AG09309 (cell line): ENCODE measurements at places on chromosomes 2 and 18.

GRCh38 chr2:6972067-6972710 lies 55.0 kb downstream of the RNF144A start:
- no peak for DNase-seq

GRCh38 chr2:239120664-239121063 lies 272.8 kb downstream of the TWIST2 start:
- DNase-seq: no peak

DNA sequence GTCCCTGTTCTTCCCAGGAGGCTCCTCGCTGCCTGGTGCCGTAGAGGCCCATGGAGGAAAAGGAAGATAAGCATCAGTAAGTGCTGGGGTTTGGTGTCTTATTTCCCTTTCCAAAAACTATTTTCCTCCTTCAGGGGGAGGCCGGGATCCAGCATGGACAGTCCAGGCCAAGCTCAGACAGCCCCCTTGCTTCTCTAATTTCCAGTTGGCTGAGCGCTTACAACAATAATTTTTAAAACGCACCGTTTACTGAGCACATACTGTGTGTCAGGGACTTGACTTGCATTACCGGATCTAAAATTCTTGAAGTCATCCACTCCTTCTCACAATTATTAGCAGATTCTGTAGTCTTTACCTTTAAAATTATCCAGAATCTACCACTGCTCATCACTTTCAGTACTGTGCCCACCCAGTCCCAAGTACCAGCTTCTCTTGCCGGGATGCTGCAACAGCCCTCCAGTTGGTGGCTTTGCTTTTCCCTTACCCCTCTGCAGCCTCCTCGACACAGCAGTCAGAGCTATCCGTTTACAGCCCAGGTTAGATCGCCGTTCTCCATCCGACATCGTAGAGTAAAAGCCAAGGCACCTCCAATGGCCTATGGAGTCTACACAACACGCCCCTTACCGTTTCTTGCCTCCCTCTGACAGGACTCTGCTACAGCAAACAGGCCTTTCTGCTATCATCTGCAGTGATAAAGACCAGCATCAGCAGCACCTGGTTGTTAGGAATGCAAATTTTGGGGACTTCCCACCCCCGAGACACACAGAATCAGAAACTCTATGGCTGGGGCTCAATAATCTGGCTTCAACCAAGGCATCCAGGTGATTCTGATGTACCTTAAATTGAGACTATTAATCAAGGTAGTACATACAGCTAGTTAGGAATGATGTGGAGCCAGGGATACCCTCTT lies 75.2 kb upstream of the TSPYL6 start:
- DNase-seq: no peak

GRCh38 chr2:11862049-11862448 lies 115.6 kb downstream of the LPIN1 start:
- no peak for DNase-seq

- no peak for DNase-seq
Measured at GRCh38 chr2:136189221-136189782, 71.4 kb upstream of the CXCR4 start.

- DNase-seq: no peak
Measured at GRCh38 chr2:19261061-19261460, 97.4 kb downstream of the OSR1 start.

GRCh38 chr2:100606726-100607343 lies 44.0 kb downstream of the PDCL3 start:
- DNase-seq: no peak

GRCh38 chr2:95166065-95166763 lies 605 bp downstream of the ZNF2 start:
- no peak for DNase-seq

DNA sequence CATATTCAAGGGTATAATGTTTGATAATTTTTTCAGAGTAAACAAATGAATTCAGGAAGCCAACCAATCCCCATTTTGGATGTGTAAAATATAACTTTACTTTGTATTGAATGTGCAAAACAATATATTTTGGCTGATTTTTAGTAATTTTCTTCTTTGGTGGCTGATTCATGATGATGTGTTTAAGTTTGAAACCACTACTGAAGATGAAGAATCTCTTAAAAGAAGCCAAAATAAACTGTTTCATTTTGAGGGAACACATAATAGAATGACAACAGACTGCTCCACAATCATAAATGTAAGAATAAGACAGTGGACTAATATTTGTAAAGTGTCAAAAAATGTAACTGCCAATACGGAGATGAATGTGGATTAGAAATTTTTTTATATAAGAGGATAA lies 52.5 kb upstream of the TRIM43 start:
- no peak for DNase-seq

GRCh38 chr18:78995740-78996395 lies 16.2 kb downstream of the SALL3 start:
- DNase-seq: no peak

DNA sequence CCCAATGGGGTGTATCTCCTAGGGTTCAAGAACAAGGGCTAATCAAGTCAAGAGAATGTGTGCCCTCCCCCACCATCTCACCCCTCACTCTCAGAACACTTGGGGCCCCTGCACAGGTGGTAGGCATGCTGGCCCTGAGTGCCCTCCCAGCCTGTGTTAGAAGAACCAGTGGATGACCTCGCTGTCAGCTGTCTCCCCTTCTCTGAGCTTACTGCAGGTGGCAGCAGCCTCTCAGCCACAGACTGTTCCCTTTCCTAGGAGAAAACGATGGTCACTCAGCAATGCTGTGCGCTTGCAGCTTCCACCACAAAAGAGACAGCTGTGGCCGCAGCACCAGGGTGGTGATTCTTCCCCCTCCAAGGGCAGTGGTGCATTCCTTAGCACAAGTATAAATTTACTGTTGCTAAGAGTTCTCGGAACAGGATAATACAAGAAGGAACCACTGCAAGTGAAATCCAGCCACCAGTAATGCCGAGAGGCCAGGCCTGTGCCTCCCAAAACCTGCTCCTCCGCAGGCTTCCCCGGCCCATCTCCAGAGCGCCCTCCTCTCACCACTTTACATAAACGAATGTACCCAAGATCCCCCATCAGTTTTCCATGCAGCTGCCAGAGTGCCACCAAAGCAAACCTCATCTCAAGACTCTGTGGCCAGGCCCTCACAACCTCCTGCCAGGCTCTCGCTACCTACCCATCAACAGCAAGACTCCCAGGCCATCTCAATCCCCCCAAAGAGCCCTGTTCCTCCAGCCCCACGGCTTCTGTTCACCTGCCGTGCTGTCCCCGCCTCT lies 935 bp upstream of the RAMP1 start:
- peak; percentile 67 for DNase-seq

DNA sequence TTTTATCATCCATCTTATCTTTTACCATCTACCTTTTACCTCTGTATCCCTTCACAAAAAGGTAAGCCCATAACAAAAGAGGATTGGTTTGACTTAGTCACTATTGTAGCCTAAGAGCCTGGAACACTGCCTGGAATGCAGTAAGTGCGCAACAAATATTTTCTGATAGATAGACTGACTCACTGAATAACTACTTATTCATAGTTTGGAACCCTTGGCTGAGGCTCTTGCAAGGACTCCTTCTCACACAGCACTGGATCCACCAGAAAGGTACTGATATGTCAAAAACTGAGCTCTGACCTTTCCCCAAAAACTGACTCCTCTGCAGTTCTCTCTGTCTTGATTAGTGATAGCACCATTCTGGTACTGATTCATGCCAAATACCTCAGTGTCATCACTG lies 426.7 kb downstream of the SETBP1 start:
- peak; percentile 27 for DNase-seq

GRCh38 chr2:46909771-46910419 lies 5.7 kb downstream of the MCFD2 start:
- DNase-seq: no peak

GRCh38 chr2:217242947-217243346 lies 383.1 kb upstream of the TNP1 start:
- no peak for DNase-seq

DNA sequence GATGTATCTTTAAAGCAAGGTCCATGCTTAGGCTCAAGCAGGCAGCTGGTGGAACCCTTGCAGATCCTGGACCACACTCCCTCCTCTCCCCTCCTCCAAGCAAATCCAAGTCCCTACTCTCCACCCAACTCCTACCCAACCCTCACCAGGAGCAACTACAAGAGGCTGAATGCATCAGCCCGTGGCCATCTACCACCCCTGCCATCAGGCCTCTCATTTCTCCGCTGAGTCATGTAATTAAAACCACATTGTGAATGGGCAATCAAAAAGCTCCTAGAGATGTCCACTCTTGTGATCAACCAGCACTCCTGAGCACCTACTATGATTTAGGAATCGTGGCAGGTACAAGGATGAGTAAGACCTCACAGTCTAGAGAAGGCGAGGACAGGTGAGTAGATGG lies 142.2 kb upstream of the CAPN13 start:
- DNase-seq: no peak

- no peak for DNase-seq
Measured at GRCh38 chr18:12401881-12402280, 5.8 kb upstream of the PRELID3A start.

DNA sequence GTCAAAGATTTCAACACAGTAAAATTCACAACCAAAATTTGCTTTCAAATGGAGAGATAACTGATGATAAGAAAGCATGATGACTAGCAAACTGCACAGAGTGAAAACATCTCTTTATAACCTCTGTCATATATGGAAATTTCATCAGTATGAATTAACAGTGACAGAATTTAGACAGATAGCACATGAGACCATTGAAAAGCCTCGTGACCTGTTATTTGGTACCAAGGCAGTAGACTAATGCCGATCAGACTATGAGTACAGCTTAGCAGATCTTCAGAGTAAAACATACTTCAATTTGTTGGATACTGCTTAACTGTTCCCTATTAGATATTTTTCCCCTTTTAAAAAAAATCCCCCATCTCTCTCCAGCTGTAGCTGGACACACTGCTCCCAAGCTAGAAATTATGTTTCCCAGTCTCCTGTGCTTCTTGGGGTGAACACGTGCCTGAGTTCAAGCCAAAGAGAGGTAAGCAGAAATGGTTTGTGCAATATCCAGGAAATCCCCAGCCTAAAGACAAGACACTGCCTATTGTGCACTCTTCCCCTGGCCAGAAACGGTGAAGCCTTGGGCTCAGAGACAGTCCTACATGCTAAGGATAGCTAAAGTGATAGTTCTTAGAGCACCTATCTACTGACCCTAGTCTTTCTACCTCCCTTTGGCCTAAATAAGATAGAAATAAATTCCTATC lies 256.1 kb downstream of the NCKAP5 start:
- no peak for DNase-seq

GRCh38 chr2:36530983-36531354 lies 67.0 kb downstream of the FEZ2 start:
- no peak for DNase-seq

- DNase-seq: no peak
Measured at GRCh38 chr2:76752506-76752905, 769.7 kb downstream of the LRRTM4 start.

GRCh38 chr18:78021196-78021595 lies 771.5 kb downstream of the GALR1 start:
- DNase-seq: no peak

DNA sequence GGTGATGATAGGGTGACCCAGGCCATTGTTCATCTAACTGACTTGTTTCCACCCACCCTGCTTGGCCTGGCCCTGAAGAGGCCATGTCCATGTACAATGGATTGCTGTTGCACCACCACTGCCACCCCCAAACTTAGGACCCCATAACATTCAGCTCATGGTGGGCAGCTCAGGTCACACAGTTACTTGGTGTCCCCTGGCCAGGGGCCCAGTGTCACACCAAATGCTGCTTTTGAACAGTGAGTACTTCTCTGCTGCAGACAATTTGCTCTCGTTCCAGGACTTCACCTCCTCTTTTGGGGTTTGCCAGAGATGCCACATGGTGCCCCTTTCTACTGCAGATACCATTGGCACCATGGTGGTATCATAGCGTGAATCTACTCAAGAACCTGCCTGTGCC lies 11.7 kb downstream of the MAB21L4 start:
- DNase-seq: no peak

- DNase-seq: no peak
Measured at GRCh38 chr2:200235533-200235932, 71.0 kb upstream of the SPATS2L start.

DNA sequence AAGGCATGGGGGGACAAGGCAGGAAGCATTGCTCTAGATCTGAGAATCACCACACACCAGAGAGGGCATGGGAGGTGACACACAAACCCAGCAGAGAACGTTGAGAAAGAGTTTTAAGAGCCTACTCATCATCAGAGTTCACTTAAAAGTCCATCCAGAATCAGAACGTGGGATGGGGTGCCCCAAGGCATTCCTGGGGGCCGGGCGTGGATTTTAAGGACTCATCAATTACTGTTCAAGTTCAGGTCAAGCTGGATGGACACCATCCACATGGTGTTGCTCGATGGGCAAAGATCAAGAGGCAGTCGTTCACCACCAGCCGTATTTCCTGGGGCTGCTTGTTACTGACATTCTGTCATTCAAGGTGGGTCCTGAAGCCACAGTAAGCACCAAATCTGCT lies 34.9 kb downstream of the BCL11A start:
- no peak for DNase-seq

DNA sequence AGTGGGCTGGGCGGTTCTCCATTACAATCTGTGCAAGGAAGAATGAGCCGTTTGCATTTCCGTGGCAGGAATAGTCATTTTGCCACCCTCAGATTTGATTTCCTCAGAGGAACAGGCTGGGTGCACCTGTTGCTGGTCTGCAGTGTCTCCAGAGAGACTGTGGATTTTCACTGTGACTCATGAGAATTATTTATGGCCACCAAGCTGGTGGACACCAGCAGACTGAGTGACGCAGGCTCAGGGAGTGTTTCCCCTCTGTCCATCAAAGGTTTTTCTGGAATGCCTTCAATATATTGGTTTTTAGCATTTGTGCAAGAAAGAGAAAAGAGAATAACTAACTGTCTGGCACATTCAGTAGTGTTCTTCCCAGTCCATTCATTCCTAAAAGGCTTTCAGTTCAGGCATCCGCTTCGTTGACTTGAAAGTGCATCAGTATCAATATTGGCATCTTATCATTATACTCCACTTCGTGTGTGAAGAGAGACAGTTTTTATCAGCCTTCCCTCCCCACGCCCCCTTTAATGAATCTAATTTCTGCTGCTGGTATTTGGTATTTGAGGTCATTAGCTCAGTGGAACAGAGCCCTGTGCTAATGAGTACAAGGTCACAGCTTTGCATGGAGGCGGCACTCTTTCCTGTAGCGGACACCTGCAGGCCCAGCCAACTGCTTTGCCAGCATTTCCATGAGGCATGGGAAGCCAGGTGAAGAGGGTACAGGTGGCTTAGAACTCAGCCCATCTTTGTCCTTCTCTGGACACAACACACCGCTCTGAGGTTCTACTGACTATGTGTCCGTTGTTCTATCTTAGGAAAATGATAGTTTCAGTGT lies 39.9 kb downstream of the PRKCE start:
- no peak for DNase-seq

GRCh38 chr2:98847853-98848252 lies 88.2 kb downstream of the CRACDL start:
- no peak for DNase-seq

- DNase-seq: no peak
Measured at GRCh38 chr2:215615803-215616174, 179.9 kb upstream of the FN1 start.

DNA sequence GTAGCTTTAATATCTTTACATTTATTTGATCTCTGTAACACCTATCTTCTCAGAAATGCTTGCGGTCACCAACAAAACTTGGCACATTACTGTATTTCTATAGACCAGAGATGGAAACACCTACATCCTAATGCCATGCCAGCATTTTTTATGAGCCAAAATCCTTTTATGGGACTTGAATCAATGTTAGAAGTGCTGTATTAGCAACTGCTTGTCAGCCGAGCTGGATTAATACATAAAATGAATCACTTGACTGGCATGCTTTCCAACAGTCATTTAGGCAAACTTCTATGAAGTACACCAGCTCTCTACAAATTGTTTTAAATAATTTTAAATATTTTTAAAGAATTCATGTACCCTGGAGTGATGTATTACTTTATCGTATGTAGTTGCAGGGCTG lies 272.9 kb upstream of the NRP2 start:
- no peak for DNase-seq
